ENCODE measurements at places on chromosomes 3 and 15.

- DNase-seq, result no peak
Observed at GRCh38 chr3:127961124-127961523, 46.1 kb downstream of the KBTBD12 start.

DNA sequence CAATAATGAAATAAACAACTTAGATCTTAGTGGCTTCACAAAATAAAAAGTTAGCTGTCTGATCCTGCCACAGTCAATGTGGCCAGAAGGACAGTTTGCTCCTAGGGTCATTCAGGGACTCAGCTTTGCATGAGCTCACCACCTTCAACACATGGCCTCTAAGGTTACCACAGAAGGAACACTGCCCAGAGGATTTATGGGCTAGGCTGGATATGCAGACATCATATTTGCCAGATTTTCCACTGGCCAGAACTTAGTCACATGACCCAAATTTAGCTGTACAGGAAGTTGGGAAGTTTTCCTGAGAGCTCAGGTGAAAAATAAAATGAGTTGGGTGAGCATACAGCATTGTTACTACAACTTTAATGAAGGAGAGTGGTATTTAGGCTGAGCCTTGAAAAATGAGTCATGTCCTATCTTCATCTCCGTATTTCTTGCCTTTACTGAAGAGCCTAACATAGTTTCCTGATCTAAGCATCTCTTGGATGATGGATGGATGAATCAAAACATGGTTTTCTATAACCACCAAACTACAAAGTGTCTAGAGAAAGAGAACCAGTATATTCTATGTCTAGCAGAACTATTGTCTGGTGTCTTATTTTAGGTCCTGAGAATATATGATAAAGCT lies 54.9 kb upstream of the TMEM108 start:
- no peak for DNase-seq

DNA sequence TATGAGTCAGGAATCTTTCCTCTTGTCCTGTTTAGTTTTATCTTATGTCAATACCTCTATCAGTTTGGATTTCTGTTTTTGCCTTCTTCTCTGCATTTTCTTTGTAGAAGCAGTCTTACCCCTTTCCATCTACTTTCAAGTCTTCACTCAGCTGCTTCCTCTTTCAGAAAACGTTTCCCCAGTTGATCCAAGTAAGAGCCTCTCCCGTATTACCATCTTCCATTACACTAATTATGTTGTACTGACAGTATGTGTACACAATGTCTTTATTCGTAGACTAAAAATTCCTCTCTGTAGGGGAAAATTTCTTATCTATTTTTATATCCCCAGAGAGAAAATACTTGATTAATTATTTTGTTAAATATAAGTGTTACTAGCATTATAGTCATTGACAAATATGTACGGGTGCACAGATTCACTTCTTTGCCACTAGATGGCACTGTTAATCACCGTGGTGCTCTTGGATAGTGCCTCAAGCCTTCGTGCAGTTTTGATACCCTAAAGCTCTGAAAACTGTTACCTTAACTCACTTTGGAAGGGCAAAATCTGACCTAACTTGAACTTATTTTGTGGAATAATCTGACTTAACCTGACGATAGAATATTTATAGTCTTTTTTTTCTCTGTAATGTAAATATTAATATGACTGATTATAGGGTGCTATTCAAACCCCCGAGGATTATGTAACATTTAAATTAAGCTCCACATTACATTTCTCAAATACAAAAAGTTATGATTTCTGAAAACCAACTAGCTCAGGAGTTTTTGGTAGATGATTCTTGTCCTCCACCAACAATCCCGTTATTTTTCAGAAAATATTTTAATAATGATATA lies 74.2 kb upstream of the POU1F1 start:
- DNase-seq, result no peak

DNA sequence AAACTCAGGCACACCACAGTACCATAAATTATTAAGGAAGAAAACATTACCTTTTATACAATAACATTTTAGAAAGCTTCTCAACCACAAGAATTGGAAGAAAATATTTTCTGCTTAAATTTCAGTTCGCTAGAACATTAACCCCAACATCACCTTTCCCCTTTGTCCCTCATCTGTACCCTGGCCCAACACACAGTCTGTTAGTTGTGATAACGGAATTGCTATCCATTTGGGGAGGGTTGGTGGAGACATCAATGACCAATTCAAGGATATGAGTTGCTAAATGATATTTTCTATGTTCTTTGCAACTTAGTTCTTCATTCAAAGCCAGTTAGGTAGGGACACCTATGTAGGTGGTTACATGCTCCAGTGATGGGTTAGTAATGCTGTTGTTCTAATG lies 5.8 kb downstream of the EID1 start:
- no peak for DNase-seq

GRCh38 chr3:23746441-23746840 lies 59.3 kb upstream of the UBE2E1 start:
- DNase-seq, result no peak

- no peak for DNase-seq
Observed at GRCh38 chr15:55260562-55261131, 29.0 kb downstream of the RAB27A start.

DNA sequence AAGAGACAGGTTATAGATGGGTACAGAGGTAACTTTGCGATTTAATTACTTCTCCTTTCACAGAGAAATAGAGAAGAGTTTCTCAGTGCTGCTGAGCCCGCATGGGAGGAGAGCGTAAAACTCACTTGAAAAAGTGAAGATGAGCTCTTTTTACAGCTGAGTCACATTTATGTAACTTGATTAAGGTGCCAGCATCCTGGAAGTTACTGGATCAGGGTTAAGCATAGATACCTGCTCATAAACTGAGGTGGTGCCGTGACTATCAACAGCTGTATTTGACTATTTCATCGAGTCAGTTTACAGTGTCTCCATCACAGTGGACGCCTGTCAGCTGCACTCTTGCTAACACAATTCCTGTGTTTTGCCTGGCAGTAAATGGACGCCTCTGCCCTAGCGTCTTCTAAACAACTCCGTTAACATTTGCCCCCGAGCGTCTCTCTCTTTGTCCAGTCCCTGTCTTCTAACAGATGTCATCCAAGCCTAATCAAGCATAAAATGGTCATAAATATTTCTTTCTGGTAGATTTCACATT lies 414.6 kb downstream of the FOXP1 start:
- DNase-seq, result no peak

- DNase-seq, result no peak
Observed at GRCh38 chr3:25381083-25381482, 47.0 kb upstream of the RARB start.

DNA sequence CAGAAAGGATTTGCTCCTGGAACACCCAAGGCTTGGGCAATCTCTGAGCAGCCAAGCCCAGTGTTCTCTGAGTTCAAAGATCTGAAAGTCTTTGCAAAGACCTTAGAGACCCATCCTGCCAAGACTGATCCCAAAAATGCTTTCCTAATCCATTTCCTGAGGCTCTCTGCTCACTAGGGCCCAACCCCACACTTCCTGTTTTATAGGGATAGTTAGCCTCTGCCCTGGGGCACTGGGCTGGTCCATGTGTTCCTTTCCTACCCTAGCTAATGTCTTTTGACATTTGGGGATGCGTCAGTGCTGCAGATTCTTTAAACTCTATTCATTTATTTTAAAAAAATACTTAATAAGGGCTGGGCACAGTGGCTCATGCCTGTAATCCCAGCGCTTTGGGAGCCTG lies 372.7 kb downstream of the ROBO2 start:
- no peak for DNase-seq

DNA sequence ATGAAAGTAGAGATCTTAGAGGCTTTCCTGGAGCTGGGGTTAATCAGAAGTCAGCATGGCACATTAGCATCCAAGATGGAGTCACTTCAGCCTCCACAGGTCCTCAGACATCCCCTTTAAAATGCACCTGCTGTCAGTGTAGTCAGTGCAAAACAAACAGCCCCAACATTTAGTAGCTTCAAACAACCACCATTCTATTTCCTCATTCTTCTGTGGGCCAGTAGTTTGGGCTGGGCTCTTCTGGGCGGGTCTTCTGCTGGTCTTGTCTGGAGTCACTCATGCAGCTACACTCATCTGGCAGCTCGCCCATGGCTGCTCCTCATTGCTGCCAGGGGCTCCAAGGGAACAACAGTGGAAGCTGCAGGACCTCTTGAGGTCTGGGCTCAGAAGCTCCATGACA lies 99.9 kb downstream of the TLE3 start:
- no peak for DNase-seq

GRCh38 chr3:125165189-125165947 lies 47.2 kb downstream of the SLC12A8 start:
- no peak for DNase-seq

- DNase-seq, result no peak
Observed at GRCh38 chr3:141380987-141381386, 12.7 kb downstream of the ZBTB38 start.

DNA sequence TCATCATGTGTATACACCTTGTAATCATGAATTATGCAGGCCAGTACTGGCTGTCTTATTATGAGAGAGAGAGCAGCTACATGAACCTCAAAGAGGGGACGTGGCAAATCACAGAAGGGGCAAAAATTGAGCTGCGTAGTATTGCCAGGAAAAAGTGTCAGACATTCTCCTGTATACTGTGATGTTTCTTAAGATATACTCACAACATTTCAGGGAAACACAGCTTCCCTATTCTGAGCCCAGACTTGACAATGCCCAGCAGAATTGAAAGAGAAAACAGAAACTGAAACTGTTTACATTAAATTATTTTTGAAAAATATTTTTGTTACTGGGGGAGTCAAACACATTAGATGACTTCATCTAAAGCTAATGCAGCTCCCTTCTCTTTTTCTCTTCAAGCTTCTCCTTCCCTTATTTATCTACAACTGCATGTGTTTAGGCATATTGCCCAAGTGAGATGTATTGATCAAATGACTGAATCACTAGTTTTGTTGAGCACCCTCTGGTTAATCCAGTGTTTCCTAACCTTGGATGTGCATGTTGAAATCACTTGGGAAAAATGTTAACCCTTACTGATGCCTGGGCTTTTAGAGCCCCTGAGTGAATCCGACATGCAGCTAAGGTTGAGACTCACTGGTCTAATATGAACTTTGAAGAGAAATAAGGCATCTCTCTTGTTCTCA lies 39.5 kb downstream of the CADPS start:
- no peak for DNase-seq

DNA sequence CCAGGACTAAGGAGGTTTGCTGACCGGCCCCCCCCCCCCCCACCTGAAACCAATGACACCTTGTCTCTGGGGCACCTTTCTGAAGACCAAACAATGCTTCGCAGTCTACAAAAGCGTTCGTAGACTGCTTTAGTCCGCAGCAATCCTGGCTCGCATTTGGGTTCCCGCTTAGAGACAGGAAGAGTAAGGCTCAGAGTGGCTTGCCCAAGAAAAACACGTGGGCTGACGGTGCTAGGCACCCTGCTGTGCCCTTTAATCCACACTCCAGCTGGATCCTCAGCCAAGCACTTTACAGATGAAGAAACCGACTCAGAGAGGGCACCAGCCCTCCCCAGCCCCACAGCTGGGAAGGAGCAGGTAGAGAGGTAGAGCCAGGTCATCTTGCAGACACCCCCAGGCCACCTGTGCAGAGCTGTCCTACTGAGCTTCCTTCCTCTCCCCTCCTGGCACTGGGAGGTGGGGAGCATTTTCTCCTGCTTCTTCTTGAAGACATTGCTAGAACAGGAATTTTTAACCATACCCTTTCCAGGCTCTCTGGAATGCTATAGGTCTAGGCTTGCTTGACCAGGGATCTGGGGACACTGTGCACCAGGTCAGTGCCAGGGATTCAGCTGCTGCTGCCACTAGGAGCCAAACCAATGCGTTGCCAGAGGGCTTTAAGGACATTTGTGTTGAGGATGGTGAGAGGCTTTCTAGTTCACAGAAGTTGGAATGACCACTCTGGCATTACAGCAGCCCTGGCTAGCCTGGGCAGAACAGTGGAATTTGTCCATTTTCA lies 1.0 kb upstream of the KLF15 start:
- DNase-seq, result peak; percentile 8

- no peak for DNase-seq
Observed at GRCh38 chr3:157115069-157116006, 44.6 kb downstream of the CCNL1 start.

- no peak for DNase-seq
Observed at GRCh38 chr3:135213213-135213612, 418.2 kb downstream of the EPHB1 start.

DNA sequence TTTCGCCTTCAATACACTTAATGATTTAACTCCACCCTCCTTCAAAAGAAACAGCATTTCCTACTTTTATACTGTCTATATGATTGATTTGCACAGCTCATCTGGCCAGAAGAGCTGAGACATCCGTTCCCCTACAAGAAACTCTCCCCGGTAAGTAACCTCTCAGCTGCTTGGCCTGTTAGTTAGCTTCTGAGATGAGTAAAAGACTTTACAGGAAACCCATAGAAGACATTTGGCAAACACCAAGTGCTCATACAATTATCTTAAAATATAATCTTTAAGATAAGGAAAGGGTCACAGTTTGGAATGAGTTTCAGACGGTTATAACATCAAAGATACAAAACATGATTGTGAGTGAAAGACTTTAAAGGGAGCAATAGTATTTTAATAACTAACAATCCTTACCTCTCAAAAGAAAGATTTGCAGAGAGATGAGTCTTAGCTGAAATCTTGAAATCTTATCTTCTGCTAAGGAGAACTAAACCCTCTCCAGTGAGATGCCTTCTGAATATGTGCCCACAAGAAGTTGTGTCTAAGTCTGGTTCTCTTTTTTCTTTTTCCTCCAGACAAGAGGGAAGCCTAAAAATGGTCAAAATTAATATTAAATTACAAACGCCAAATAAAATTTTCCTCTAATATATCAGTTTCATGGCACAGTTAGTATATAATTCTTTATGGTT lies at the start of gene CCR5:
TSS of gene CCR5 (plus strand) at position 108 of the 680 bp plus-strand sequence. CDS start 1,957 bp downstream, outside the sequence.
- DNase-seq, result no peak

DNA sequence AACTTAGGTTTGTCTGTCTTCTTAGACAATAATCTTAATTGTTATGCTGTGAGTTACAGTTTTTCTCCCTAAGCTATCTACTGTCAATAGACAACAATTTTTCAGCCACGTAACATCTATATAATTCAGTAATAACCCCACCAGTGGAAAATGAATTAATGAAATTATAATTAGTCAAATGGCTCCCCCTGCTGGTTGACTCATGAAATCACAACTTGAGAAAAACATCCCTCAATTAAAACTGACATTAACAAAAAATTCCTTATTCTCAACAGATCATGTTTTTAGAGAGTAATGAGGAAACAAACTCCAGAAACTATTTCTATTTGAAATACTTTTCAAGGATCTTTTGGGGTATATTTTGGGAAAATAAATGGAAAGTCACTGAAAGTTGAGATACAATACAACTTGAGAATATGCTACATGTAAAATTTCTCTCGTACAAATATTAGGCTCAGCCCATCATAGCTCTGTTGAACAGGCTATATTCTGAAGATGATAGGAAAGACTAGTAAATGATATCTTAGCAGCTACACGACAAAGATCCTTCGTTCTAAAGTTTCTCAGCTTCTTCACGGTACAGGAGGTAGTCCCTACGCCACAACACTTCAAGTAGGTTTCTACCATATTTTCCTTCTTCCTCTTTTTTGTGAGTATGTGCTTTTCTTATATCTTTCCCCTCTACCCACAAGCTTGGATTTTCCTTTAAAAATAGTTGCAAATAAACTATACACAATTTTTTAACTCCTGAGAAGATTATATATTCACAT lies 20.7 kb downstream of the PPP1R2 start:
- DNase-seq, result peak; percentile 9

GRCh38 chr3:136135039-136135802 lies 60.9 kb downstream of the MSL2 start:
- peak; percentile 16 for DNase-seq
